Mammary epithelial cell (primary cell): ENCODE measurements at places on chromosomes 5 and 9.

DNA sequence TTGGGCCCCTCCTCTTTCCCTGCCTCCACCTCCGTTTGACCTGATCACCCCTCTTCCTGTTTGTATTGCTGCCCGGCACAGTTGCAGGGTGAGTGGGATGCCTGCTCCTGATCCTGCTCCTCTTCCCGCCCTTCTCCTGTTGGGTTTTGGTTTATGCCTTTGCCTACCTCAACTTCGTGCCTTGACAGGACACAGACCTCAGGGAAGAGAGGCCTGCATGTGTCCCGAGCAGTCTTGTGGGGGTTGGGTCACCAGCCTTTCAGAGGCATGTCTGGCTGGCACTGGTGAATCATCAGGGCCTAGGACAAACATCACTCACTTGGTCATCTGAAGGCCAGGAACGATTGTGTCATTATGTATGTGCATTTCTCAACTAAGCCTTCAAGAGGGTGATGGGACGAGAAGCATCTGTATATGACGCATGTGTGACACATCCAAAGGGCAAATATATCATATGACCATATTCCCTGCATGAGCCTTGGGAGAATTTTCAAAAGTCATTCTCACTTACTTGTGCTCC lies 56.9 kb downstream of the NPR3 start:
- DNase-seq = peak; percentile 86

GRCh38 chr5:58069846-58070245 lies 390.0 kb downstream of the PLK2 start:
- DNase-seq = no peak

DNA sequence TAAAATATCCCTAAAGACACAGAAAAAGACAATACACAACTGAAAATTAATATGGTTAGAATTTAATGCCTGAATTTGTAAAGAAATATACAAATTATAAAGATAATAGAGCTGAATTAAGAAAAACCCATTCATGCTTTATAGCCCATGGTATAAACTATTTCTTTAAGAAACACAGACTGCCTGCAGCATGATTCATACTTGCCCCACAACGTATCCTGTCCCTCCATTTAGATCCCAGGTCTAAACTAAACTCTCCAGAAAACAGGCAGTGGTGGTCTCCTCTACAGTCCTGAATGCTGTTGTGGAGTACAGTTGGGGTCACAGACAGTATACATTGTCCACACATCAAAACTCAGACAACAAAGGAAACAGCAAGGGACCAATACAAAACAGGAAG lies 24.8 kb downstream of the IL6ST start:
- DNase-seq = no peak

- DNase-seq = no peak
These were observed 42.8 kb downstream of the STK10 start for GRCh38 chr5:172144931-172145869.

GRCh38 chr5:95027151-95027721 lies 257.7 kb downstream of the MCTP1 start:
- no peak for DNase-seq

GRCh38 chr9:117145081-117145480 lies 269.8 kb downstream of the ASTN2 start:
- DNase-seq = no peak

DNA sequence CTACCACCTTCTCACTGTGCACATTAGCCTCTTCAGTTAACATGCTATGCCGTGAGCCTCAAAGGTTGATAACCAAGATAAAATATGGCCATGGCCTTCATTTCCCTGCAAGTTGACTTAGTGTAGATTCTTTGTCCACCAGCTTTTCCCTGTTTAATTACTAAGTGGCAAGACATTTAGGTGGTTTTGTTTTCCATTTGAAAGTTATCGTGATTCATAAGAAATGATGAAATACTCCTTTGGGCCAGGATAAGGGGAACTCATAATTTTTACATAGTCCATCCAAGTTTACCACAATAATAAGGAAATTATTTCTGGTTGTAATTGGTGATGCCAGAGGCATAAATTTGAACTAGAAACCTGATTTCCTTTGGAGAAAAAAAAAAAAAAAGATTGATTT lies 609.6 kb downstream of the TAF11L14 start:
- peak; percentile 58 for DNase-seq

DNA sequence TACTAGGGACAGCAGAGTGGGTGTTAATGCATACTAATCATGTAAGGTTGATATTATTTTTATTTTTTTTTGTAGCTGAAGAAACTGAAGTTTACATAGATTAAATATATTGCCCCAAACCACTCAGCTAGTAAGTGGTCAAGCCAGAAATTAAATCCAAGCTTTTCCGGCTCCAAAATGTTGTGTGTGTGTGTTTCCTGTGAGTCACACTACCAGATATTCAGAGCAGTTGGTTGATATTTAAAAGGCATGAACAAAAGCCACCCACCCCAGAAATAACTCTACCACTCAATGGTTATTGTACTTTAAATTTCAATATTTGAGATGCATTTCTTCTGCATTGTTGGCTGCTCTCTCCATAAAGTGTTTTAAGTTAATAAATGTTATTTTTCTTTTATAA lies 29.5 kb downstream of the KCNN2 start:
- DNase-seq = no peak

DNA sequence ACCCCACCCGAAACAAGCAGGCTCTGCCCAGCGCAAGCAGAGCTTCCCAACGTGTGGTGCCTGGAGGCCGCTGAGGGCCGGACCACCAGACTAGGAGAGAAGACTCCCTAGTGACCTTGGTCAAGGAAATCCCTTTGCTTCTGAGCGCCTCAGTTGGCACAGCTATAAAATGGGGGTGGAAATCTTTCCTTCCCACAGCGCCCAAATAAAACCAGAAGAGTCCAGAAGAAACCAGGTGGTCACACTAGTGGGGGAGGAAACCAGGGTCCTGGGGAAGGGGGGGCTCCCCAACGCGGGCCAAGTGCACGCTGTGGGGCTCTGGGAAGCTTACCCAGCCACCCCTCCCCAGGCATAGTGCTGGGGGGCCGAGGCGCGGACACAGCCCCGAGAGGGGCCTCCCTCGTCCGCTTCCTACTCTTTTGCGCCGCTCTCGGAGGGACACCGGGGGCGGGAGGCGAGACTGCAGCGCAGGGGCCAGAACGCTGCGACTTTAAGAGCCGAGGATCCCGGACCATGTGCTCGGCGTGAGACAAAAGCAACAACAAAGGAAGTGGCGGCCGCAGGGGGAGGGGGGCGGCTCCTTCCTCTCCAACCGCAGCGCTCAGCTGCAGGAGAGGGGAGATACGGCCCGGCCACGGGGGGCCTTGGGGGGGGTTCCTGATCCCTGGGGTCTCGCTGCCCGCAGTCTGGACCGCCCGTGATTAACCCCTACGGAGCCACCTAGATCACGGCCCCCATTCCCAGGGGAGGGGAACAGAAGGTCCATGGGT lies 885 bp downstream of the RNF44 start:
- DNase-seq = peak; percentile 69

- DNase-seq = no peak
These were observed 26.7 kb upstream of the LPCAT1 start for GRCh38 chr5:1550287-1551076.

DNA sequence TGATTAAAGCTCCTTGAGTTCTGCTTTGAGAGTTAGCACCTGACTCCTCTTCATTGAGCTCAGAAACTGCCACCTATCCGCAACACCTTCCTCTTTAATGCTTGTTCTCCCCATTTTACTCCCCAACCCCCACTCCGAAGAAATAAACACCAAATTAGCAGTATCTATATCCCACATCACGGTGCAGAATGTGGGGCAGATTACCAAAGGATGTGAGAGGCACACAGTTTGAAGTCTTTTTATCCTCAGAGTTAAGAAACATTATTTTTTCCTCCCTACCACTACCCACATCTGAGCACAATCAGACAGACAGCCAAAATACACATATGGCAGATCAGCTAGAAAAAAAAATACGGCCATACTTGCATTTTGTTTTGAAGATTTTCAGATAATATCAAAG lies 26.1 kb upstream of the IL7R start:
- no peak for DNase-seq
